ENCODE measurements at places on chromosomes 16 and 17.

GRCh38 chr16:87240211-87241136 lies 76.7 kb downstream of the C16orf95 start:
- DNase-seq, result peak; percentile 44

- DNase-seq, result no peak
Observed at GRCh38 chr16:59612094-59612493, 878.0 kb upstream of the GOT2 start.

DNA sequence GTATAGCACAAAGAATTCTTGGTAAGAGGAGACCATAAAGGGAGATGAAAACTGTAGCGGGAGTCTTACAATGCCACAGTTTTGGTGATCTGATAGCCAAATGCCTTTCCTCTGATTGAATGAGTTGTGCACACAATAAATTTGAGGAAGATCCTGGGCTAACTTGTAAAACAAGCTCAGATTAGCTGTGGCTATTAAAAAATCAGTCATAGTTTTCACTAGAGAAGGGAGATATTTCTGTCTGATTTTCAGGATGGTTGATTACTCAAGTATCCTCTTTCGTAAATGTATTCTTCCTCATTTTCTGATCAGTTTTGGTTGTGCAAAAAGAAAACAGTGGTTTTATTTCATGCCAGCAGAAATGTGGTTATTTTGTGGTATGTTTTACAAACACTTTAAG lies 9.1 kb upstream of the METTL9 start:
- no peak for DNase-seq

GRCh38 chr17:61179380-61179806 lies 220.2 kb upstream of the TBX2 start:
- DNase-seq, result no peak

DNA sequence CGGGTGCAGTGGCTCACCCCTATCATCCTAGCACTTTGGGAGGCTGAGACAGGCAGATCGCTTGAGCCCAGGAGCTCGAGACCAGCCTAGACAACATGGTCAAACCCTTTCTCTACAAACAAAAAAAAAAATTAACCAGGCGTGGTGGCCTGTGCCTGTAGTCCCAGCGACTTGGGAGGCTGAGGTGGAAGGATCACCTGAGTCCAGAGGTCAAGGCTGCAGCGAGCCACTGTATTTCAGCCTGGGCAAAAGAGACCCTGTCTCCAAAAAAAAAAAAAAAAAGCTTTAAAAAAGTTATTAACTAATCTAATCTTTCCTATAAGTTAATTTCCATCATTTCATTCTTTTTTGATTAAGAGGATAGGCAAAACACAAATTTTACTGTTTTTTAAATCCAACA lies 2.5 kb downstream of the NCOR1 start:
- DNase-seq, result no peak

DNA sequence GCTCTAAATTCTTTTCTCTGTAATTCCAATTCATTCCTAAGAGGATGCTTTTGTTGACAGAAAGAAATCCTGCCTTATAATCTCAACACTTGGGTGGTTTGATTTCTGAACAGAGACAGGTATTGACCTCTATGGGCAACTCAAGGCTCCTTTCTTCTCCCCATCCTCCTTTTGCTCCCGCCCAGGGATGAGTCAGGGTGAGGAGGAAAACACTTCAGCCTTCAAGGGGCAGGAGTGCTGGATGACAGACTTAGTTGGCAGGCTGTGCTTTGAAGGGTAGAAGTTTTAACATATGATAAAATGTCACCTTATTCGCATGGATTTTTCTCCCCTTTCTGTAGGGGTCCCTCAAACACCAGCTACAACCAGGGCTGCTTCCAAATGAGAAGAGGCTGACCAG lies 16.7 kb upstream of the TOM1L1 start:
- DNase-seq, result no peak

DNA sequence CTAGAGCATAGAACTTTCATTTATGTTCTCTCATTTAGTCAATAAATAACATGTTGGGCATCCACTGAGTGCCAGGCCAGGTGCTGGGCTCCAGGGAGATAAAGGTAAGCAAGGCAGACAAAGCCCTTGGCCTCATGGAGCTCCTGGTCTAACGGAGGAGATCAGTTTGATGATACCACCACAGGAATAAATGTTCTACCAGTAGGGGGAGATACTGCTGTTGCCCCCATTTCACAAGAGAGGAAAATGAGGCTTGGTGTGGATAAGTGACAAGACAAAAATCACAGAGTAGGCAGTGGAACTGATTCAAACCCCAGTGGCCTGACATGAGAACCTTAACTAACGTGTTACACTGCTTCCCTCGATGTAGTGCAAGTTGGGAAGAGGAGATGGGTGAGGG lies 80.4 kb upstream of the ERCC4 start:
- no peak for DNase-seq

- DNase-seq, result no peak
Observed at GRCh38 chr17:2634361-2634960, 41.0 kb downstream of the PAFAH1B1 start.

- no peak for DNase-seq
Observed at GRCh38 chr17:36885771-36886377, 51.4 kb upstream of the LHX1 start.

DNA sequence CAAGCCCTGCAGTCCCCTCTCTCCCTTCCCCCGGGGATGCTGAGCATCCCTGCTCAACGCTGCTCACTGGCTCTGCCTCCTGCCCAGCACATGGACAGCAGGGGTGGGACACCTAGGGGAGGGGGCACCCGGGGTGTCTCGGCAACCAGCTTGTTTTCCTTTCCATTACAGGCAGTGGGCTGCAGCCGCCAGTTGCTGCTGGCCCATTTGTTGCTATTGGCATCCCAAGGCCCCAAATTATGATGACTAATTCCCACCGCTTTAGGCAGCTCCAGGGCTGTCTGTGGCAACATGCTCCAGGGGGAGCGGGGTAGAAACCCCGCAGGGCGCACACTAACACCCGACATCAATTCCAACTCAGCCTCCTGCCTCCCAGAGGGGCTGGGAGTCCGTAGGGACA lies 4.9 kb downstream of the SDK2 start:
- DNase-seq, result peak; percentile 47

- no peak for DNase-seq
Observed at GRCh38 chr16:87832137-87832527, 37.2 kb downstream of the SLC7A5 start.

DNA sequence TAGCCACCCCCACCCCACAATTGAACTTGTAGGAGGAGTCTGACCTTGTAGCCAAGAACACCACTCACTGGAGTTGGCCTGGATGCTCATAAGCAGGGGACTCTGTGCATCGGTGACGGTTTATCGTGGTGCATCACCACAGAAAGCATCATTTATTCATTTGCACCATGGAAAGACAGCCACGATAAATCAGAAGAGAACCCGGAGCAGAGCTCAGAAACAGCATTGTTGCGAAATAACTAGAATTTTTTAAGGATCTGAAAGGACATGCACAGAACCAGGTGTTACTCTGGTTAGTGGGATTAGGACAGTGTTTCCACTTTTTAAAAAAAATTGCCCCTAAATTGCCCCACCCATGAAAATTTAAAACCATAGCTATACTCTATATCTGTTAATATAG lies 44.4 kb upstream of the IRX6 start:
- DNase-seq, result no peak

- DNase-seq, result no peak
Observed at GRCh38 chr16:11679941-11680911, 12.0 kb downstream of the SNN start.

- no peak for DNase-seq
Observed at GRCh38 chr17:77738751-77739531, 219.6 kb upstream of the TNRC6C start.

GRCh38 chr17:74009056-74009625 lies 194.3 kb upstream of the RPL38 start:
- DNase-seq, result no peak

- DNase-seq, result no peak
Observed at GRCh38 chr16:82945420-82946101, 318.8 kb downstream of the CDH13 start.

DNA sequence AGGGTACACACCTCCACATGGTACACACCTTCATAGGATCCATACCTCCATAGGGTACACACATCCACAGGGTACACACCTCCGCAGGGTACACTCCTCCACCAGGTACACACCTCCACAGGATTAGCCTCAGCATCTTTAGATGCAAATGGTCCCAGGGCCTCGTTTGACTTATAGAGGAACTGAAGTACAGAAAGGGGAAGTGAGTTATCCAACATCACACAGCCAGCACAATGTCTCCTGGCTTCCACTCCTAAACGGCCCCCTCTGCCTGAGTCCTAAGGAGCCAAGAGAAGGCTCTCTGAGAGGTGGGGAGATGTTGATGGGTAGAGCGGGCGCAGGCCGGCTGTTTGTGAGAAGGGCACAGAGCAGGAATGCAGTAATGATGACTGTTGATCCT lies 12.0 kb downstream of the FOXN1 start:
- DNase-seq, result no peak

DNA sequence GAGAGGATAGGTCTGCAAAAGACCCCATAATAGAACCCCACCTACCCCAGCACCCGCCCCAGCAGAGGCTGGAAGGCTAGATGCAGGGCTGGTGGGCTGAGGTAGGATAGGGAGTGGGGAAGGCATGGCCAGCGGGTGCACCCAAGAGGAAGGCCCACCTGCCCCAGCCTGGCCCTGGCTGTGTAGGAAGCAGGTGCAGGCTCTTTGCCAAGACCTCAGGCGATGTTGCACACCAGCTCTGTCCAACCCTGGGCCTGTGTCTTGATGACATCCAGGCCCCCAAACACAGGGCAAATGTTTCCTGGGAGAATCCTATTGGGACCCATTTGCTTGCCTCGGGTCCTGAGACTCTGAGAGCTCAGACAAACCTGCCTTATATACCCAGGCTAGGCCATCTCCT lies 12.2 kb downstream of the UNC119 start:
- no peak for DNase-seq

DNA sequence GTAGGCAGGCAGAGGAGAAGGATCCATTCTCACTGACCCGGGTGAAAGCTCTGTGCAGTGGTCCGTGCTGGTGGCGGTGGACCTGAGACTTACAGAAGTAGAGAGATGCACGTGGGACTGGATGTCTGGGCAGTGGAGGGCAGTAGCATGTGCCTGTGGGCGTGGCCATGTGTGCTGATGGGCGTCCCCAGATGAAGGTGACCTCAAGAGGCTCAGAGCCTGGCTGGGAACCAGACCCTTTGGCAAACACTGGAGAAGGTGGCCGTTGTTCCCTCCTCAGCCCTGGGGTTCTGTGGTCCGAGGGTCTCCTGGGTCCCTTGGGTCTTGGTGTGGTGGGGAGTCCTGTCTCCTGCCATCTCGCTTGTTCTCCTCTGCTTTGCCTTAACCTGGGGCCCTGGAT lies 15.6 kb downstream of the WSCD1 start:
- no peak for DNase-seq

- no peak for DNase-seq
Observed at GRCh38 chr16:4519274-4520058, 19.1 kb downstream of the CDIP1 start.

- DNase-seq, result no peak
Observed at GRCh38 chr17:49659661-49660382, 18.1 kb downstream of the SPOP start.

DNA sequence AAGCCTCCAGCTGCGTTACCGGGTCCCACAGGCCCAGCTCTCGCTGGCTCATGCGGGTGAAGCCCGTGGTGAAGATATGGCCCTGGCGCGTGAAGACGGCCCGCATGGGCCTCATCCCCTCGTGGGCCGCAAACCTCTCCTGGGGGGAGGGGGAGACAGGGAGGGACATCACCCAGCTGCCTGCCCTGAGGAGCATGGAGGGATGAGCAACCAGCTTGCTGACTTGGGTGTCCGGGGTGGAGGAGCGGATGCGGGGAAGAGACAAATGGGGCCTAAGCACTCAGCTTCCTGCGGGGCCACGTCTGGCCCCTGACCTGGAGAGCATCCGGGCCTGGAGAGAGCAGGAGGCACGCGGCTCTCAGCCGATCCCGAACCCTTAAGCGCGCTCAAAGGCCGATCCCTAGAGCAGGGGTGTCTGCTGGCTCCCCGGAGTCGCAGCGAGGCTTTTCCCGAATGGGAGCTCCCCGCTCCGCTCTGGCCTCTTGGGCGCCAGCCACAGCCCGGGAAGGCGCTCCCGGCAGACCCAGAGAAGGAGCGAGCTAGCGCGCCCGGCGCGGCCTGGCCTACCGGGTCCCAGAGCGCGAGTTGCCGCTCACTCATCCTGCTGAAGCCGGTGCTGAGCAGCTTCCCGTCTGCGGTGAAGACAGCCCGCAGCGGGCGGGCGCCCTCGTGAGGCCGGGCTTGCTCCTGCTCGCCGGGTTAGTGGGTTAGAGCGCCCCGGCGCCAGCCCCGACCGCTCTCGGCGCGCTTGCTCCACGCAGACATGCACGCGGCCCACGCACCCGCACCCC lies 5.0 kb downstream of the CORO6 start:
- DNase-seq, result peak; percentile 71

DNA sequence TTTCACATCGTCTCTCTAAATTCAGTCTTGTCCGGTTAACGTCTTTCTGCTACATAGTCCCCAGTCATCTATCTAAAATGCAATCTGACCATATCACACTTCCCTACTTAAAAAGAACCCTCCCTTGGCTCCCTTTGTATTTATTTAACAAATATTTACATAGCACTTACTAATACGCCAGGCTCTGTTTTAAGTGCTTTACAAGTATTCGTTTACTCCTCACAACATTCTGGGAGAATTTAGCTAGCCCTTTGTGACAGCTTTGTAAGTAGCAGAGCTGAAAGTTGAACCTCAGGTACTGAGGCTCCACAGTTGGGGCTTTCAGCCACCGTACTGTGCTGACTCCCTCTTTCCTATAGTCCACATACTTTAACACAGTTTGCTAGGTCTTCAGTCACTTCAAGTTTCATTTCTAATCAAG lies 9.2 kb downstream of the PAFAH1B1 start:
- peak; percentile 18 for DNase-seq
